ENCODE measurements at places on chromosomes 3 and 15. TPM values are rescaled to one million over a fixed set of nuclear protein-coding genes. Genes with fewer than 3 reads are reported as not detected.

DNA sequence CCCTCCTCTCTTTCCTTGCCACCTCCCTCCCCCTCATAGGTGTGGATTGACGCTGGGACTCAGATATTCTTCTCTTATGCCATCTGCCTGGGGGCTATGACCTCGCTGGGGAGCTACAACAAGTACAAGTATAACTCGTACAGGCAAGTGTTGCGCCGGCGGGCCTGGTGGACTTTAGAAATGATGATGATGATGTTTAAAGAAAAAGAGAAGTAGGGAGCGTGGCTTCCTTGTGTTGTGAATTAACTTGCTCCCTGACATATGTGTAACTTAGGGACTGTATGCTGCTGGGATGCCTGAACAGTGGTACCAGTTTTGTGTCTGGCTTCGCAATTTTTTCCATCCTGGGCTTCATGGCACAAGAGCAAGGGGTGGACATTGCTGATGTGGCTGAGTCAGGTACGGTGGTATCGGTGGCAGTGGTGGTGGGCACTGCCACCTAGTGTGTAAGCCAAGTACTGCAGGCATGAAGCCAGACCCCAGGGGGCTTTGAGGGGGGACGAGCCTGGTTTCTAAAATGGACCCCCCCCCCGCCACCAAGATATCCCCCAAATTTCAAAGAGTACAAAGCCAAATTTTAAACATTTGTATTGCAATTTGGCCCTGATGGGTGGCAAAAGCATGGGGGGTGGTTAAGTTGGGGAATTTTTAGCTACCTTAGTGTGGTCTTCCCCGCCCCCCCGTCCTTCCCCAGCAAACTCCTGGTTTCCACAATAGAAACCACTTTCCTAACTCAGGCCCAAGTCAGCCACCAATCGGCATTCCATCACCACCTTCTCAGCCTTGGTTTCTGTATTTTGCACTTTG is 65.6 kb downstream of the SLC6A6 start:
- no peak for DNase-seq

DNA sequence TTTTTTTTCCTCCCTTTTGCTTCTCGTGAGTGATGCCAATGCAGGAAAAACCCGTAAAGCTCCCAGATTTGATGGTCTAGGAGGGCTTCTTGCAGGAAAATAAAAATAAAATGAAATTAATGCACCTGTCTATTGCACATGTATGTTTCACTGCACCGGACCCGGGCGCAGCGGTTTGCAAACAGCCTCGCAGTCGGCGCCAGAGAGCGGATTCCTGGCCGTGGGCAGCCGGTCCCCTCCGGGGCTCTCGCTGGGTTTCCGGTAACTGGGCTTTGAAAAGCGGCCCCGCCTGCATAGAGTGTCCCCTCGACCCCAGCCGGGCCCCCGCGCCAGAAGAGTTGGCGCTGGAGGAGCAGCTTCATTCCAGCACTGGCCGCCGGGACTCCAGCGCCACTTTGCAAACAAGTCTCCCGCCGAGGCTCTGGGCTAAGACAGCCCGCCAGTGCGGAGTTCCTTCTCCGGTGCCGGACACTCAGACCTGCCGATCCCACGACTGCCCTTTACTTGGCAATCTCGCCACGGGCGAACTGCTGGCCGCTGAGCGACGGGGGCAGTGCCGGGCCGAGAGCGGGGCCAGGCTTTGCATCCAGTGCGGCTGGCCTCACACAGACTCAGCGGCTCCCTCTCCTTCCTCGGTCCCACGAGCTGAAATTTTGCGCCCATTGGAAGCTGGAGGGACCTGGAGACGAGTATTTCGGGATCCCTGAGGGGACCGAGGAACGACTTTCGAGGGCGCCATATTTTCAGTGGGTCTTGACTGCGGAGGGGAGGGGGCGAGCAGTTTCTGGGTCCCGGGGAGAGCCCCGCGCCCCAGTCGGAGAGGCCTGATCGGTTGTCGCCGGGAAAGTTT is 225.9 kb upstream of the C2CD4B start:
- DNase-seq, result peak; percentile 15

GRCh38 chr3:194244167-194244566 is 107.0 kb downstream of the CPN2 start:
- DNase-seq, result no peak

The FBN1 gene
- polyA plus RNA-seq, result 6.3 TPM

DNA sequence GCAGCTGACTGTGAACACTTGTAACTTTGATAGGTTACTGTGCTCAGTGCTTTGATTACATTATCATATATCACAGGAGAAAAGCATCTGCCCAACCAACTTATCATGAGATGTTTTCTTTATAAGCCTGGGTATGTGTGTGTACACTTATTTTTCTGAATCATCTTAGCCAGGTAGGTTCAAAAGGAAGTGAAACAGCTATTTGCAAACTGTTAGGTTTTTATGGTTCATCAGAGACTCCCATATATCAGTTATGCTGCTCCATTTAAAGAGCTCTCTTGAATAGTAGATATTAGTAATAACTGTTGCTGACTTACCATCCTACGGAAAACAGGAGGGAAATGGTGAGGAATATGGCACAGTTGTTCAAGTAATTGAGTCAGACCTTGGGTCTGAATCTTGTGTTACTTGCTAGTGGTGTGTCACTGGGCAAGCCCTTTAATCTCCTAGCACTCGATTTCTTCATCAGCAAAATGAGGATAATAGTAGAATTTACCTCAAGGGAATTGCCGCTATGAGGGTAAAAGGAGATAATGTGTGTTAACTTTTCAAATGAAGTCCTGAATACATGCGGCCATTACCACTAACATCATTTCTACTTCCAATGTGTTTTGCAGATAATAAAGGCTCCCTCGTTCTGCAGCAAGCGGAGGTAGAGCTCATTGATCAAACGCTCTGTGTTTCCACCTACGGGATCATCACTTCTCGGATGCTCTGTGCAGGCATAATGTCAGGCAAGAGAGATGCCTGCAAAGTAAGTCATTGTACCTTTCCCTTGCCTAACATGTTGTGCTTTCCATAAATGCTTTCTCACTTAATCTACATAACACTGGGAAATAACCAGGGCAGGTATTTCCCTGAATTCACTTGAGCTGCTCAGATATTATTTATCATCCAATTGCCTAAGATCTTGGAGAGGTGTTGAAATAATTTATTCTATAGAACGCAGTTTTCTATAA is 7.8 kb upstream of the C3orf52 start:
- no peak for DNase-seq

GRCh38 chr3:126951561-126951960 is 31.4 kb upstream of the PLXNA1 start:
- no peak for DNase-seq

DNA sequence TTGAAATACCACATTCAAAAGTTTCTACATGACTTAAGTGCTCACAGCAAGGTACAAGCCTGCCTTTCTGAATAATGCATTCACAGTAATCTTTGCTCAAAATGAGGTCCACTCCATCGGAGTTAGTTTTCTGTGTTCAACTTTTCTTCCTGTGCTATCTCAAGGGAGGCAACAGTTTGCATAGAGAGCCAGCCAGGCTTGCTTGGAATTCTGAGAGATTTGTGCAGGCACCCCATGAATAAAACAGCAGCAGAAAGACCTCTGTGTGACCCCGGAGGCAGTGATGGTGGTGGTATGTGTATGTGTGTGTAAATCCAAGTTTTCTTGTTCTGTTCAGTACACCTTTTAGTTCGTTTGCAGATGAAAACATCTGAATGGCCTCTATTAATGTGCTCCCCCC is 124.0 kb downstream of the ADAMTS9 start:
- no peak for DNase-seq

GRCh38 chr3:174247687-174248152 is 611.4 kb upstream of the NAALADL2 start:
- no peak for DNase-seq

- DNase-seq, result no peak
Measured at GRCh38 chr15:50840520-50840919, 68.0 kb upstream of the AP4E1 start.

DNA sequence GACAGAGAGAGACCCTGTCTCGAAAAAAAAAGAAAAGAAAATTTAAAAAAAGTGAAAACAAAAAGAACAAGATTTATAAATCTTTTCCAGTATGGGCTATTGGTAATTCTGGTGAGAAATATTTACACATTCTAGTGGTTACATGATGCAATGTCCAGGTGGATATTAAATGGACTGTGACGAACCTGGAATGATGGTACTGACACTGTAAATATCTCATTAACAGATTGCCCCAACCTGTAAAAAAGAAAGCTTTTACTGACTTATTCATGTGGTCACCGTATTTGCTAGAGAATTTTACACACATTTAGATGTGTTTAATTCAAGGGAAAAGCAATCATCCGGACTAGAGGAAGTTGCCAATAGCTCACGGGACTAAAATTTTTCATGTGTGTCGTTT is 162.1 kb upstream of the LRIG1 start:
- no peak for DNase-seq

DNA sequence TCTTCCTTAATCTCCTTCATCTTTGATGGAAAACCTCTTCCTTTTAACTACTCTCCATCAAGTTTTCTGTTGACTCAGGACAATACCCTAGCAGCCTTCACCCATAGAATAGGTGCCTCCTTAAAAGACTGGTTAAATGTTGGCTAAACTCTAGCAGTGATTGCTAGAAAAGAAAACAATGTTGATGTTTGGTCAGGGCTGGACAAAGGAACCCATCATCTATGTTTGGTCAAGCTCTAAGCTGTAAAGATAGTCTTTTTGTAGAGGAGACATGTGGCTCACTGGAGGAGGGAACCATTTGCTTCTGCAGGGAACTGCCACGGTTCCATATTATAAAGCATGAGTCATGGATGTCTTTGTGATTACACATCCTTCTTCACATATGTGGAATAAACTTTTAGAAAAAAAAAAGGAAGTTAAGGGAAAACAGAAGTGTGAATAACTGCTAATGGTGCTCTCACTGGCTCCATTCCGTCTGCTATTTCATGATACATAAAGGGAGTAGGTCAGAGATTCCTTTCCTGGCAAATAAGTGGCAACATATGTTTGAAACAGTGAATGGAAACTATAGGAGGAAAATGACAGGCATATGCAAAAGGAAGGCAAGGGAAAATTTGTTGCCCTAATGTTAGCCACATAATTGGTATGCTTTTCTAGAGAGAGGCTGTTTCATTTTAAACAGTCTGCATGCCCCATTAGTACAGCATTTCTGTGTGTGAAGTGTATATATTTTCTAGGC is 78.2 kb downstream of the CMSS1 start:
- DNase-seq, result no peak

The C3orf20 gene
- 0.02 TPM for polyA plus RNA-seq

DNA sequence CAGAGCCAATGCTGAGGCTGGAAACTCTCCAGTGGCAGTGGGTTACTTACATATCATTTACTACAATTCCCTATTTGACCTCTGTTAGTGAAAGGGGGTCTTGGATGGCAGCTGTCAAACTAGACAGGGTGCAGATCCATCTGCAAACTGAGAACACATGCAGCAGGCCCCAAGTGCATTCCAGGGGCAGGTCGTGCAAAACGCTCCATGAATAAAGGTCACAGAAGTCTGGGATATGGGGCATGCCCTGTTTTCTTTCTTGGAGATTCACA is 25.0 kb upstream of the RAD18 start:
- DNase-seq, result no peak

GRCh38 chr15:81724536-81724935 is 321.3 kb downstream of the MEX3B start:
- no peak for DNase-seq

DNA sequence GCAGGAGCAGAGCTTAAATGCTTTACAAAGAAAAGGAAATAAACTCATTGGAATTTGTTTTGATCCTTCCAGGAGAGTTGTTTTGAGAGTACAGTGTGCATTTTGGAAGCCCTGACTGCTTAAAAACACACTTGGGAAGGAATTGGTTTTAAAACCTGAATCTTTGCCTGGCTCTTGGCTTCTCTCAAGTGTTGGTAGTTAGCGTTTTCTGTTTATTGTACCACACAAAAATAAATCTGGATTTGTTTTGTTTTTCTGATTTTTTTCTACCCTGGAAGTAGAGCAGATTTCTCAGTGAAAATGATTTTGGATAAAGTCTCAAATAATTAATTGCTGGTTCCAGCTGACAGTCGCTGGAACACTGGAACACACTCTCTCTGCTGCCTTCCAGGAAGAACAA is 90.6 kb downstream of the CHST2 start:
- no peak for DNase-seq

GRCh38 chr3:27616031-27616430 is 106.1 kb downstream of the EOMES start:
- DNase-seq, result no peak

DNA sequence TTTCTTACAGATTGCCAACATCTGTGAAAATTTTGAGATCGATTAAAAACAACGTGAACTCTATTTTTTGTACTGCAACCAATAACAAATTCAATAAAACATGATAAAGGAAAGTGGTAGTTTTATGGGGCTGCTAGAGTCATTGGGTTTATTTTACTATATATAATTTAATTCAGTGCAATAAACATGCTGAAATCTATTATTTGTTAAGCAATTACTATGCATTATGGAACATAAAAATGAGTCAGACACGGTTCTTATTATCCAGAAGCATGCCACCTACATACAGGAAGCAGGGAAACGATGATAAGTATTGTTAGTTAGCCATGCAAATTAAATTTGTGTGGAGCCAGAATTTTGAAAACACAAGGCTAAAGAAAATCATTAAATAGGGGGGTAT is 27.2 kb downstream of the NPHP3 start:
- no peak for DNase-seq

The CCDC39 gene
- polyA plus RNA-seq, result 0.02 TPM

DNA sequence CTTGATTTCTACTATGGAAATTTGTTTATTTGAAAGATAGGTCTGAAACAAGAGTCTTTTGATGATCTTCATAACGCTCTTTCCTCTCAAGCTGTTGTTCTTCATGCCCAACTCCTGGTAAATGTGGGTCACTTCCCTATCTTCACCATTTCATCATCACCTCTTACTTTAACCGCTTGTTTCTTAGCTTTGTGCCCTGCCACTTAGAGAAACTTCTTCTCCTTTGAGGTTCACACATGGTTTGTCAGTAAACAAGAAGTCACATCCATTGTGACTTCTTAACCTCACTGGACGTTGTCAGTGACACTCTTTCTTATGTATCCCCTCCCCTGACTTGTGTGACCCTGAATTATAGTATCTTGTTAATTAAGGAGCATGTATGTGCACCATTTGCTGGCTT is 16.9 kb upstream of the P2RY13 start:
- no peak for DNase-seq

DNA sequence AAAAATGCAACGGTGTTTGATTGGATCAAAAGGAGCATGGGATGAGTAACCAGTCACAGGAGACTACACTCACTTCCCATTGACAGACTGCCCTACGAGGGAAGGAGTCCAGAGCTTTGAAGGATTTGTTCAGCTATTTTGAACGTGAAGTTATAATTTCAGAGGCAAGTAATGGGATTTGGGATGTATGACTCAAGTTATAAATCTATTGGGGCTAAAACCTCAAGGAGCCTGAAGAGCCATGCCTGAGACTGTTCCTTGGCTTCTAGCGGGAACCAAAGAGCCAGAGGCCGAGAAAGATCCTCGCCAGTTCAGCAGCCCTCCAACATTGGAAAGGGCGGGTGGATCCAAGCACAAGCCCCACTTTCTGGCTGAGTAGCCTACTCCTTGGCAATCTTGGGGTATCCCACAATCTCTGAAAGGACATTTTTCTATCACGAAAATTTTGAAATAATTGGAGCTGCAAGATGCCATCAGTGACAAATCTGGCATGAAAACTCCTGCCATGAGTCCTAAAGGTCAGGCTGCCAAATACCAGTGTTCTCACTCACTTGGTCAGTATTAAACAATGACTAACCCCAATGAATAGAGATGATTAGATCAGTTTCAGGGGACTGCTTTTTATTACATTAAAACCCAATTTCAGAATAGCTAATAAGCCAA is 48.6 kb upstream of the SLCO2A1 start:
- DNase-seq, result no peak

The ACAN gene
- polyA plus RNA-seq, result 0.80 TPM

All from thymus (tissue), 14 donors.